ENCODE measurements at places on chromosomes 3 and 15.
A peak's percentile ranks its signal among the peaks of the same experiment; 100 is the strongest.

DNA sequence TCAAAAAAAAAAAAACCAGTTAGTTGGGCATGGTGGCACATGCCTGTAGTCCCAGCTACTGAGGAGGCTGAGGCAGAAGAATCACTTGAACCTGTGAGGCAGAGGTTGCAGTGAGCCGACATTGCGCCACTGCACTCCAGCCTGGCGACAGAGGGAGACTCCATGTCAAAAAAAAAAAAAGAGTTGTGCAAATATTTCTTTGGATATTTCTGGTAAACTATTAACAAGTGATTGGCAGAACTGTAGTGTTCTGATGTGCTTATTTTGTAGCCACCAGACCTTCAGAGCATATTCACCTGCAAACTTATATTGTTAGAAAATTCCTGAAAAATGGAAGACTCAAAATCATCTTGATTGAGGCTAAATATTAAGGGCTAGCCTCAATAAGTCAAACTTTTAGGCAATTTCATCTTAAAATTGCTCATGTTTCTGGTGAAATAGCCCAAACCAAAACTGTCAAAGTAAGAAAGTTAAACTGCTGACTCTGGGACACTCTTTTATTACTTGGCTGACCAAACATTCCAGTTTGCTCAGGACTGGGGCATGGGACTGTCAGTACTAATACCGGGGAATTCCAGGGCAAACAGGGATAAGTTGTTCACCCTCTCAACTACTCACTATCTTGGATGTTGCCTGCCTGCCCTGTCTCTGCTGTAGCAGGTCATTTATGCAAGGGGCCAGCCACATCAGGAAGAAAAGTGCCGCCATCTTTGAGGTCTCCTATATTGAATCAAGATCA, 37.0 kb downstream of the ABHD2 start:
- no peak for DNase-seq

DNA sequence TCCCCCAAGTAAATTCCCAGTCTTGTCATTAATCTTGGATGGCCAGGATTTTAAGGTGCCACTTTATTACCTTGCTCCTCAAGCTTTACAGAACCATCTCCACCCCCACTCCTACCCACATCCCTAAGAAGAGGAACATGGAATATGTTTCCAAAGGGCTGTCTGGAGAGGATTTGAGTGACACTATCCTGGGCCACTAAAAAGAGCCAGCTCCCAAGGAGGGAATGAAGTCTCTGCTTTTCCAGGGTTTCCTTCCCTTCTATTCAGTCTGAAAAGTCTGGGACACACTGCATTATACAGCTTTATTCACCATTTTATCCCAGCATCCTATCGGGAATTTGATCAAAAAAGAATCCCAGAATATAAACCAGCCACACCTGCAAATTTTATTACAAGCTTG, 35.6 kb upstream of the MECOM start:
- DNase-seq = no peak

GRCh38 chr3:153334558-153334957, 172.5 kb downstream of the RAP2B start:
- no peak for DNase-seq

DNA sequence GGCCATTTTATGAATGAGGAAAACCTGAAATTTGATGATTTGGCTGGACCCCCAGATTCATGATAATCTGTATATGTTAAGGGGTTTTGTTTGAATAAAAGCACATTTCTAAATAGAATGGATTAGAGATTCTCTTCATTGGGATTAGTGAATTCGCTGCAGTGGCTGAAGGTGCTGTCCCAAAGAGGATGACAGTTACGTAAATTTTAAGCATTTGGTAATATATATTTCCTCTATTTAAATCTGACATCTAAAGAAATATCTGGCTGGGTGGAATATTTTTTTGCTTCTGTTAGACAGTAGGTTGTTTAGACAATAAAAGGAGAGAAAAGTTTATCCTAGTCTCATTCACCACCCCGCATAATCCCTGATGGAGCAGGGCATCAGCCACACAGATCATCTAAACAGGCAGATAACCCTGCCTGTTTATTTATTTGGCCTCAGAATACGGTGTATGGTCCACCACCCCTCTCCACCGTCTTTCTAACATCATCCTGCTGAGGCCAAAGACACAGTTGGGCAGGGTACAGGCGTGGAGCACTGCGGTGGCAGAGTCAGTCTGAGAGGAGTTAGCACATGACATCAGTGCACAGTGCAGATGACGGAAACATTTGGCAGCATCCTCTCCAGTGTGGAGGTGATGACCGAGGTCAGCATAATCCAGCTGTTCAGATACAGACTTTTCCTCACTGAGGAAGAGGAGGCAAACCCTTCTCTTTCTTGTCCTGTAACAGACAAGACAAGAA, 20.4 kb upstream of the NFKBIZ start:
- peak; percentile 35 for DNase-seq

DNA sequence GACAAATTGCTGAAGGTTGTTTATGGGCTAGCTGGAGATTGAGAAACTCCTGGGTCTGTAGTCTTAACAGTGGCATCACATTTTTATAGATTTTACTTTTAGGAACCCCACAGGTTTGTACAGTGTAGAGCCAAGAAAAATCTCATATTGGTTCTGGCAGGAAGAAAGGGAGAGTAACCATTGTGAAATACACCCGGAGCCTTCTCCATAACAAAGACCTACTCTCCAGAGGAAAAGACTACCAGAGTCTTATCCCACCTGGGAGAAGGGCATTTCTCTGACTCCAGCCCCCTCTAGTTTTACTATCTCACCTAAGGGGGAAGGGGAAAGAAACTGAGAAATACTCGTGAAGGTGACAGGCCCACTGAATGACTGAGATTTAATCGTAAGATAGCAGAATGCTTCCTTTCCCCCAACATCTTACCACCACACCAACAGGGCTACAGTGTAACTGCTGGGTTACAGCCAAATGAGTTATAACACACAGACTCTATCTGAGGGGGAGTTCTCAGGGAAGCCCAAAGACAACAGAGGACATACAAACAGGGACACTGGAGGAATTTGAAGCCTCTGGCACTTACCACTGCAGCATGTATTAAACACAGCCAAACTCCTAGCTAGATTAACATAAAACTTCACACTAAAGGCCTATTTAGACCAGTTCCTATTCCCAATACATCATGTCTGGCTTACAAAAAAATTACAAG, 56.1 kb downstream of the SYN2 start:
- no peak for DNase-seq

DNA sequence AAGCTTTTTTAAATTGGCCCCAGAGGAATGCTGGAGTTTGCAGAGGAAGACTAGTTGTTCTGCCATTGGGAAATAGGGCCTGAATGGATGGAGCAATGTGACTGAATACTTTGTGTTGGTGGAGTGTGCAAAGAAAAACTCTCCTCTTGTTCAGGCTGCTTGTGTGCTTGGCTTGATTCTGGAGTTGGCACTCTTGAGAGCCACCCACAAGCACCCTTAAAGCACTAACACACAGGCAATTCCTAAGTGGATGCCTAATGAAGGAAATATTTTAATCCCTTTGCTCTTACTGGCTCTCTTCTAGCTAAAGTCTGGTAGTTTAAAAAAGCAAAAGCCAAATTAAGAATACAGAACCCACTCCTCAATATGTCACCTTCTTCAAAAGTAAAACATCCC, 304.4 kb upstream of the C2CD4B start:
- no peak for DNase-seq

- no peak for DNase-seq
Measured at GRCh38 chr3:46663591-46664135, 29.8 kb downstream of the ALS2CL start.

GRCh38 chr15:100949691-100950090, 30.5 kb downstream of the LRRK1 start:
- no peak for DNase-seq
